ENCODE measurements at places on chromosomes 16 and 17. TPM values are rescaled to one million over a fixed set of nuclear protein-coding genes. Genes with fewer than 3 reads are reported as not detected.
A peak's percentile ranks its signal among the peaks of the same experiment; 100 is the strongest.

The HOXB6 gene
- not detected for total RNA-seq

- no peak for DNase-seq
These were observed 125.3 kb downstream of the ANKRD11 start for GRCh38 chr16:89365044-89365467.

The PDIA2 gene
- 11.8 TPM for total RNA-seq

The NOL3 gene
- 8.8 TPM for total RNA-seq

The USP43 gene
- 0.22 TPM for total RNA-seq

- no peak for DNase-seq
These were observed 83.8 kb upstream of the PMFBP1 start for GRCh38 chr16:72255786-72256185.

The ACBD4 gene
- 3.7 TPM for total RNA-seq

The SULT1A4 gene
- total RNA-seq, result 1.0 TPM

DNA sequence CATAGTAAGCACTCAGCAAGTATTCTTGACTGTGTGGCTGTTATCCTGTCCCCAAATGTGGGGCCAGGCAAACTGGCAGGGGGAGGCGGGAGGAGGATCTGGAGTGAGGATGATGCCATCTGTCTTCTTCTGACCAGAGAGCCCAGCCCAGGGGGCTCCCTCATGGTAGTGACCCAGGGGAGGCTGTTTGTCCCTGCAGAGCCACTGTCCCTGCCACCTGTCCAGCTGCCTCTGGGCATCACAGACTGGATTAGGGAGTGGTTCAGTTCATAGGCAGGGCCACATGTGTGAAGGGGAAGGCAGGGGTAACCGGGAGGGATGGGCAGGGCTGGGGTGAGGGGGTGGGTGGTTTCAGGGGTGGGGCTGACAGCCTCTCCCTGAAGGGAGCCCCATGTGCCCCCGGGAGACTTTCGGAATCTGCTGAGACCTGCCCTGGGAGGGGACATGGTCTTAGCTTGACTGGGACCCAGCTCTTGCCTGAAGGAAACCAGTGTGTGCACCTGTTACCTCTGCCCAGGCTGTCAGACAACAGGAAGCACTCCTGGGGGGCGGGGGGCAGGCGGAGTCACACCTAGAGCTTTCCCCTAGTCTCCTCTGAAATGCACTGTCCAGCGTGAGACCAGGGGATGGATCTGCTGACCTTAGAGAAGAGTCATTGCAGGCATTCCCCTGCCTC, 15.2 kb downstream of the ARHGAP23 start:
- DNase-seq, result no peak

The LASP1 gene
- 66.6 TPM for total RNA-seq

GRCh38 chr17:38349097-38349730, 2.4 kb upstream of the SOCS7 start:
- DNase-seq, result peak; percentile 93

The SOX9 gene
- total RNA-seq, result 1.6 TPM

DNA sequence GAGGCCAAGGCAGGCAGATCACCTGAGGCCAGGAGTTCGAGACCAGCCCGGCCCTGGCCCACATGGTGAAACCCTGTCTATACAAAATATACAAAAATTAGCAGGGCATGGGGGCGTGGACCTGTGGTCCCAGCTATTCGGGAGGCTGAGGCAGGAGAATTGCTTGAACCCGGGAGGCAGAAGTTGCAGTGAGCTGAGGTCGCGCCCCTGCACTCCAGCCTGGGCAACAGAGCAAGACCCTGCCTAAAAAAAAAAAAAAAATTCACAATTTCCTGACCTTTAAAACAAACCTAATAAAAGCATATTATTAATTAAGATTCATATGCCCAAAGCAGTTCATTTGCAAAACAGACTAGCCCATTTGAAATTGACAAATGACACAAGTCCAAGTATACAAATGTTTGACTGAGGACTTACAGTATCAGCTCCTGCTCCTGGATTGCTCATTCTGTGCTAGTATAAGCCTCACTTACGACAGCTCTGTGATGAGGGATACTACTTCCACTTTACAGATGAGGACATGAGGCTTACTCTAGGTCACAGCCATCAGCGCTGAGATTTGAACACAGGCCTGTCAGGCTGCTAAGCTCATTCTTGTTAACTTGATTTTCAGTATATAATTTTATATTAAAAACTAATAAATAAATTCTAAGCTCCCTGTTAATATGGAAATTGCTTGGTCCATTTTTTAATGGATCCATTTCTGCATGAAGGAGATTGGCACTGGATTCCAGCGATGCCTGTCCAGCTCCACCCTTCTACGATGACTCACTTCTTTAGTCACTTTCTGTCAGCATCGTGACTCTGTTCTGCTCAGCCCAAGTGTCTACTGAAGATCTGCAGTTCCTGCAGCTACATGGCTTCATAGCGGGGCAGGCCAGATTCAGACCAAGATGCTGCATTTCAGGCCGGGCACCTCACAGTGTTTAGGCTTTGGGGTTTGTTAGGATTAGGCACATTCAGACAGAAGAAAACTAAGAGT, 88.2 kb downstream of the WDR59 start:
- no peak for DNase-seq

Data from glutamatergic neuron (in vitro differentiated cells).